G401 (cell line): ENCODE measurements at places on chromosomes 4 and X. TPM values are rescaled to one million over a fixed set of nuclear protein-coding genes. Genes with fewer than 3 reads are reported as not detected.

The NXF2B gene
- not detected in 2 replicates for total RNA-seq

- DNase-seq, result no peak
These were observed 426.3 kb upstream of the FAM241A start for GRCh38 chr4:111718763-111719559.

GRCh38 chr4:120714417-120715010 lies 208.0 kb downstream of the PRDM5 start:
- DNase-seq, result no peak

DNA sequence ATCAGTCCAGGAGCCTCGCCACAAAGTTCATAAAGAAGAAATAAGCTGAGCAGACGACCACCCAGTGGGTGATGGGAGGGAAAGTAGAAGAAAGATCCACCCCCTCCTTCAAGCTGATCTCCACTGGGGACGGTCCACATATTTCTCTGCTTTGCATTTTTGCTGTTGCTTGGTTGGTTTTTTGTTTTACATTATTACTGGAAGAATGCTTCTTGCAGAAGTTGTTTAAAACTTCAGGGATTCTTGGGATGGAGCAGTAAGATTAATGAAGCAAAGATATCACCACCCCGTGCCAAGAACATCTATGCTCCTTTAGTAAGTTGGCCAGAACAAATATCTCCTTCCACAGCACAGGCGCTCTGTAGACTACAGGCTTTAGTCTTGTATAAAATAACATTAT lies 30.1 kb downstream of the LGI2 start:
- no peak for DNase-seq

DNA sequence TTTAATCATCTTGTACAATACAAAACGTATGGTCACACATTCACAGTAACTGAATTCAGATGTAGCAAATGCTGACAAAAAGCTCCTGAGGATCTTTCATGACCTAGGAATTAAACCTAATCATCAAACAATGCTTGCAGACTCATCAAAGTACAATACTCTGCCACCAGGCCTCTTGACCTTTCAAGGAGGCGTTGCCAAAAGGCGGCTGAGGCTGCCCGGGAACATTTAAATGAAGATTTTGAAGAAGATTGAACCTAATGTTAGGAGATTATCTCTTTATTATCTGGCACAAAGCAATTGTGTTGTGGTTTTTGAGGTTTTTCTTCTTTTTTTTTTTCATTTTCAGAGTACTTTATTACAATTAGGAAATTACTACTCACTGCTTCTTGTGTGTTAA lies 340.5 kb downstream of the GALNTL6 start:
- DNase-seq, result no peak
